ENCODE measurements at places on chromosomes 13 and 19. TPM values are rescaled to one million over a fixed set of nuclear protein-coding genes. Genes with fewer than 3 reads are reported as not detected.

PROZ gene
- total RNA-seq = 0.46 TPM

CYP4F2 gene
- not detected for total RNA-seq

PSG3 gene
- total RNA-seq = not detected

MYH14 gene
- not detected for total RNA-seq

ZNF442 gene
- total RNA-seq = 0.97 TPM

PINLYP gene
- total RNA-seq = 0.40 TPM

HSPB6 gene
- not detected for total RNA-seq

DNA sequence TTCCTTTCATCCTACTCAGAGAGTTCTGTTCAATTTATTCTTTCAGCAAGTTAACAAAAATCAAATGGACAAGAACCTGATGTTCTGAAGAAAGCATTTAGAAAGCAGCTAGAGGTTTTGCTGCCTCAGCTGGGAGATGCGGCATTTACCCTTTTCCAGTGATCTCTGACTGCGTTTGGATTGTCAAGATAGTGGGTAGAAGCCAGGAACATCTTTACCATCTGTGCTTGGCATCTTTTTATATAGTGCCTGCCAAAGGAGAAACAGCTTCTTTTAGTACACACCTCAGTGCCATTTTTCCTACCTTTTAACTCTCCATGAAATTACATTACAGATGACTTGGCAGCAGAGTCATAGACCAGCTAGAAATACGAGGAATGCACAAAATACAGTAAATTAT lies 680.8 kb downstream of the SLITRK1 start:
- H3K4me3 ChIP-seq = no peak overlapping the region
- no peak for DNase-seq
- no peaks in the 10 kb centered on the region for H3K4me1 ChIP-seq
- H3K27ac ChIP-seq = no peak overlapping the region

DNA sequence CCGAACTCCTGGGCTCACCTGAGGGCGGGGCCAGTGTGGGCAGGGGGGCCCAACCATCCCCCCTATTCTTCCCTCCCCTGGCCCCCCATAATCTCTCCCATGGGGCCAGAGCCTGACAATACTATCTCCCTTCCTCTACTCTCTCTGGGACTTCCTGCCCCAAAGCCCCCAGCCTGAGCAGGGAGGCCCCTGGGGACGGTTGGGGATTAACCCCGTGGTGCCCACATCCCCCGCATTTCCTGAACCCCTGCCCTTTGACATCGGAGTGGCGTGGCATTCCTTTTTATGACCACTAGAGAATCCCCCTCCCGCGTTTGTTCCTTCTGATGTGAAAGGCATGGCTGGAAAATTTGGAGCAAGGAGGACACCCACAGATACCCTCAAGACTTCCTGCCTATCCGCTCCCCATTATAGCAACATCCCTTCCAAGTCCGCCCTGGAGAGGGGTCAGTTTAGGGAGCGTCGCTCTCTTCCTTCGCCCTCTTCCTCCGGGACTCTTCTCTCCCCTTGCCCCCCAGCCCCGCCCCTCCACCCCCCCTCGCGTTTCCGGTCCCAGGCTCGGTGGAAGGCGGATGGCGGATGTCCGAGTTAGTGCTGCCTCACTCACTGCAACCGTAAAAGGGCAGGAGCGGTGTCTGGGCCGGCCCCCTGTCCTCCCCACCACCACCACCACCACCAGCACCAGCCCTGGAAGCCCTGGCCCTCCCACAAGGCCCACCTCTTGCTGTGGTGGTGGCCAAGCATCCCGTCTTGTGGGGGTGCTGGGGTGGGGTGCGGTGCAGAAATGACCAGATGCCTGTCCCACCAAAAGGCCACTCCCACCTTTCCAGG lies 1.8 kb downstream of the VASP start:
- peak overlapping the region; percentile 99 for H3K4me3 ChIP-seq
- H3K27me3 ChIP-seq = no peaks in the 10 kb centered on the region
- peaks cover 20% of the 10 kb centered on the region for H3K4me1 ChIP-seq

DNA sequence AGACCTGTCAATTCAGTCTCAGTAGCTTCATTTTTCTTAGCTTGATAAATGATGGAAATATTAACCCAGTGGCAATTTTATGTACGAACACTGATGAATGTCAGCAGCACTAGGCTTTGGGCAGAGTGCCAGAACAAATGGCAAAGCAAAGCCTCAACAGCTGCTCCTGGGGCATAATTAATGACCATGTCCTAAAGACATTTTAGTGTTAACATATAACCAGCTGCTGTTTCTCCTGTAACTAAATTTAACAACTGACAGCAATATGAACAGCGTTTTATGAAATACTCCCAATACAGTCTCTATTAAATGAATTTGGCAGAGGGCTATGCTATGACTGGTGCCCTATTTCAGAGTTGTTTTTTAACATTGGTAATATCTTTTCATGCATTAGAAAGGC lies 47.1 kb downstream of the ZNF568 start:
- H3K4me3 ChIP-seq = no peak overlapping the region
- no peak for DNase-seq
- H3K36me3 ChIP-seq = no peaks in the 10 kb centered on the region
- no peak overlapping the region for H3K27ac ChIP-seq

GRCh38 chr19:41265395-41266153 lies 1.4 kb downstream of the HNRNPUL1 start:
- no peak for DNase-seq
- H3K27ac ChIP-seq = peak overlapping the region; percentile 99
- H3K4me1 ChIP-seq = peaks cover 30% of the 10 kb centered on the region
- H3K4me3 ChIP-seq = peak overlapping the region; percentile 77
- peaks cover 51% of the 10 kb centered on the region for H3K36me3 ChIP-seq
- H3K27me3 ChIP-seq = no peaks in the 10 kb centered on the region

- H3K4me1 ChIP-seq = no peaks in the 10 kb centered on the region
- H3K4me3 ChIP-seq = no peak overlapping the region
- no peaks in the 10 kb centered on the region for H3K27me3 ChIP-seq
- H3K27ac ChIP-seq = no peak overlapping the region
- no peak for DNase-seq
- no peaks in the 10 kb centered on the region for H3K36me3 ChIP-seq
Observed at GRCh38 chr13:29503041-29503837, 92.2 kb downstream of the SLC7A1 start.

- H3K27me3 ChIP-seq = no peaks in the 10 kb centered on the region
- H3K4me1 ChIP-seq = no peaks in the 10 kb centered on the region
- no peak overlapping the region for H3K4me3 ChIP-seq
- DNase-seq = no peak
- H3K36me3 ChIP-seq = peaks cover 8% of the 10 kb centered on the region
- H3K27ac ChIP-seq = no peak overlapping the region
Observed at GRCh38 chr19:48354332-48354992, 9.3 kb downstream of the TMEM143 start.

DNA sequence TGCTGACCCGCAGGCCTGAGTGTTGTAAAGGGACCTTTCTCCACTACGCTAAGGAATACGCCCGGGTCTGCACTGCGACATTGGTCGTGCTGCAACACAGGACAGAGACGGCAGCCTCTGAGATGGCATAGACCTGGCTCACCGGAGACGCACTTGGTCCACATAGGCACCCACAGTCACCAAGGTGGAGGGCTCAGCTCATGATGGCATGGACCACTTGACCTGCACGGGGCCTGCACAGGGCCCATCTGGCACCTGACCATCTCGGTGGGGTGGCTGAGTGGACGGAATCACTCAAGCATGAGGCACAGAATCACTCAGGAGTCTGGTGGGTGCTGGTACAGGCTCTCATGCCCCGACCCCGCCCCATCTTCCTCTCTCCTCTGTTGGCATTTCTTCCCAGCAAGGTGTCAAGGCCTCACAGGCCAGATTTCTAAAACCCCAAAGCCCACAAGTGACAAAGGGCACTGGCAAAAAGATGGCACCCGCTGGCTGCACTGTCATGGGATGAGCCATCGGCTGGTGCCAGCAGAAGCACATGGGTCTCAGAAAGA lies 45.9 kb downstream of the TSHZ3 start:
- no peaks in the 10 kb centered on the region for H3K4me1 ChIP-seq
- H3K4me3 ChIP-seq = no peak overlapping the region

DNA sequence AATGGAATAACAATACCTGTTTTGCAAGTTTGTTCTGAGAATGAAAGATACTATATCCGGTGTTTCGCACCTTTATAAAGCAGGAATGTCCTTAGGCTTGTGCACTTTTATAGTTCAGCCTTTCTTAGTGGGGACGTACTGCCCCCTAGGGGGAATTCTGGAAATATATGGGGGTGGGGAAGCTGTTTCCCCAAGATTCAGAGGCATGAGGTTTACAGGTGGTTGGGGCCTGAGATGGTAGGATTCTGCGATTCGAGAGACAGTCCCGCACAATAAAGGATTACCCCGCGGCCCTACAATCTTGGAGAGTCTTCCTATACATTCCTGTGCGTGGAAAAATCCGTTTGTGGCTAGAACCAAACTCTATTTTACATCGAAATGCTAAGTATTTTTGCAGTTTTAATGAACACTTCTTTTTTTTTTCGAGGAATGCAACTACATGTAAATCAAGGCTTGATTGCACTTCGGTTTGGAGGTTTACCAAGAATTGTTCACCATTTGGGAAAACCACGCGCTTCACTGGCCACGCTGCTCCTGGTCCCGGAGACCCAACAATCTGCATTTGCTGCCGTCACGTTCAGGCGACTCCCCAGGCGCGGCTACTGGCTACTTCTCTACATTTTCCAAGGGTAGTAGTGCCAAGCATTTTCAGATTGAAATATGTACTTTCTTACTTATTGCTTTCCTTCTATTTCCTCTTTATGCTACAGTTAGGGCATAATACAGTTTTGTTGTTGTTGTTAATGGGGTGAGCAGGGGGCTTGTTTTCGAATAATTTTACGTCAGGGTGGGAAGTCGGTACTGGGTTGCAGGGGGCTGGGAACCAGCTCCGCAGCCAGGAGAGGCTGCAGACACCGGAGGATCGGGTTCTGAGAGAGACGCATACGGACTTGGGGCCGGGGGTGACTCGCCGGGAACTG lies 830 bp downstream of the NEK5 start:
- no peak overlapping the region for H3K27ac ChIP-seq
- H3K4me1 ChIP-seq = peaks cover 13% of the 10 kb centered on the region
- H3K27me3 ChIP-seq = no peaks in the 10 kb centered on the region
- no peaks in the 10 kb centered on the region for H3K36me3 ChIP-seq

GRCh38 chr13:19069684-19070397 lies 111.8 kb downstream of the TUBA3C start:
- H3K27ac ChIP-seq = no peak overlapping the region
- no peak overlapping the region for H3K4me3 ChIP-seq
- H3K4me1 ChIP-seq = no peaks in the 10 kb centered on the region

- H3K36me3 ChIP-seq = no peaks in the 10 kb centered on the region
- no peak overlapping the region for H3K4me3 ChIP-seq
- H3K4me1 ChIP-seq = no peaks in the 10 kb centered on the region
- H3K27ac ChIP-seq = no peak overlapping the region
- H3K27me3 ChIP-seq = no peaks in the 10 kb centered on the region
Observed at GRCh38 chr19:10899151-10899653, 27.8 kb downstream of the CARM1 start.

All from naive thymus-derived CD4-positive, alpha-beta T cell (primary cell).